ENCODE measurements at places on chromosomes 5 and 9.
A peak's percentile ranks its signal among the peaks of the same experiment; 100 is the strongest.

GRCh38 chr9:93086447-93087224 is 9.4 kb upstream of the CARD19 start:
- DNase-seq: no peak

DNA sequence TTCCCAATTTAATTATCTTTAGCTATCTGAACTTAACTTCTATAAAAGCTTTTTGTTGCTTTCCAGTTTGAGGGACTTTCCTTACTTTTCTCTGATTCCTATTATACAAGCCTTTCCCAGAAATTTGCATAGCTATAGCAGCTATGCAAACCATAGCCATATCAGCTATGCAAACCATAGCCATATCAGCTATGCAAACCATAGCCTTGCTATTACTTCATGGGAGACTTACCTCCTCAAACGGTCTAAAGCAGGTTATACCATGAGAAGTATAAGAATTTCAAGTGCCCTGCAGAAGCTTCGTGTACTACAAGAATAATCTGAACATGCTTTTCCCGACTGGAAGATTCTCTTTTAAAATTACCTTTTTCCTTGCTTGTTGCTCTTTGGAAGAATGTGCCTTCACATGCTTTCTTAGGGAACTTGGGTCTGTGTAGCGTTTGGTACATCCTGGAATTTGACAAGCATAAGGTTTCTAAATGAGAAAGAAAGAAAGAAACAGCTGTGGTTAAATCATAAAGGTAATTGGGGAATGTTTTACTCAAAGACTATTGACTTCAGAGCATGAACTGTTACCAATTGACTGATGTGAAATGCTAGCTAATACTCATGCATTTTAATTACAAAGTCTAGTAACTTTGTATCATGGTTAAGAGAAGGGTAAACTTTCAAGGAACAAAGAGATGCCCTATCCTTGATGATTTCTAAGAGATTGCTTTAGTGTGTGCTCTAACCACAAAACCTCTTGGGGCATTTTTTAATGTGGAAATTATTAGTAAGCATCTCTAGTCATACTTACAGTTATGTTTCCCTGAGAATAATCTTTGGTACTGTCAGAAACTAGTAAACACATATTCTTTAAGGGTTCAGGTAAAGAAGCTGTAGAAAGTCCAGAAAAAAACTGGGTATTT is 367.6 kb downstream of the GLIS3 start:
- DNase-seq: no peak

- no peak for DNase-seq
Observed at GRCh38 chr9:94921092-94921471, 194.6 kb downstream of the AOPEP start.

DNA sequence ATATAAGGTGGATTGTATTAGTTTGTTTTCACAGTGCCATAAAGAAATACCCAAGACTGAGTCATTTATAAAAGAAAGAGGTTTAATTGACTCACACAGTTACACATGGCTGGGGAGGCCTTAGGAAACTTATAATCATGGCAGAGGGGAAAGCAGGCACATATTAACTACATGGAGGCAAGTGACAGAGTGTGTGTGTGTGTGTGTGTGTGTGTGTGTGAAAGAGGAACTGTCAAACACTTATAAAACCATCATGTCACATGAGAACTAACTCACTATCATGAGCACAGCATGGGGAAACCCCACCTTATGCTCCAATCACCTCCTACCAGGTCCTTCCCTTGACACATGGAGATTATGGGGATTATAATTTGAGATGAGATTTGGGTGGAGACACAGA is 118.6 kb downstream of the SPEF2 start:
- no peak for DNase-seq

GRCh38 chr5:76683816-76684731 is 31.9 kb upstream of the F2R start:
- DNase-seq: no peak

DNA sequence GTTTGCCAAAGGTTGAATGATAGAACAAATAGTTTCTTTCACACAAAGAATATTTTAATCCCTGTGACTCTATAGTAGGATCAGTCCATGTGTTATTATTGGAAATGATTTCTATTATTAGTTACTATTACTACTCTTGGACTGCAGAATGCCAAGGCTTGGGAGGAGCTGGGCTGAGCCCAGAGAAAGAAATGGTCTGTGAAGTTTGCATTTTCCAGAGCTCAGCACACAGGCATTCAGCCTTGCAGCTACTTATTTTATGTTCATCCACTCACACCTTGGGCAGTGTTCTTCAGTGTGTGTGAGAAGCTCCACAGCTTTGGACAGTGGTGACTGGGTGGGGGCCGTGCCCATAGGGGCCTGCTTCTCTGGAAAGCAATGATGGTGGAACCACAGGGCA is 583.1 kb downstream of the CCDC171 start:
- no peak for DNase-seq

DNA sequence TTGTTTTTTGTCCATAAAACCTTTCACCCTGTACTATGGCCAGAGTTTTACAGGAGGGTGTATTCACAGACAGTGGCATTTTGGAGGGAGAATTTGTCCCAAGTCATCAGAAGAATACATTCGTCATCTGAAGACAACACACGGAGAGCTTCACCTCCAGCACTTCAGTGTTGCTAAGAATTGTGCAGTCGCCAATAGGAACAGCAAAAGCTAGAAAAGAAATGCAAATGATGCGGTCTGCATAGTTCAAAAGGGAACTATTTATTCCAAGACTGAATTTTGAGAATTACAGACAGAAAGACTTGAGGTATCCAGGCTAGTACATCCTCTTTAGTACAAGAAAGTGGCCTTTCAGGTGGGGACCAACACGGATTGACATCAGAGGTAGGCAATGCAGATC is 399.2 kb upstream of the KIF2A start:
- DNase-seq: no peak

GRCh38 chr9:135500525-135501260 is at the start of gene MRPS2:
Gene MRPS2 (plus strand): TSS chr9:135500682. CDS start chr9:135500711, 29 bp downstream.
- no peak for DNase-seq

DNA sequence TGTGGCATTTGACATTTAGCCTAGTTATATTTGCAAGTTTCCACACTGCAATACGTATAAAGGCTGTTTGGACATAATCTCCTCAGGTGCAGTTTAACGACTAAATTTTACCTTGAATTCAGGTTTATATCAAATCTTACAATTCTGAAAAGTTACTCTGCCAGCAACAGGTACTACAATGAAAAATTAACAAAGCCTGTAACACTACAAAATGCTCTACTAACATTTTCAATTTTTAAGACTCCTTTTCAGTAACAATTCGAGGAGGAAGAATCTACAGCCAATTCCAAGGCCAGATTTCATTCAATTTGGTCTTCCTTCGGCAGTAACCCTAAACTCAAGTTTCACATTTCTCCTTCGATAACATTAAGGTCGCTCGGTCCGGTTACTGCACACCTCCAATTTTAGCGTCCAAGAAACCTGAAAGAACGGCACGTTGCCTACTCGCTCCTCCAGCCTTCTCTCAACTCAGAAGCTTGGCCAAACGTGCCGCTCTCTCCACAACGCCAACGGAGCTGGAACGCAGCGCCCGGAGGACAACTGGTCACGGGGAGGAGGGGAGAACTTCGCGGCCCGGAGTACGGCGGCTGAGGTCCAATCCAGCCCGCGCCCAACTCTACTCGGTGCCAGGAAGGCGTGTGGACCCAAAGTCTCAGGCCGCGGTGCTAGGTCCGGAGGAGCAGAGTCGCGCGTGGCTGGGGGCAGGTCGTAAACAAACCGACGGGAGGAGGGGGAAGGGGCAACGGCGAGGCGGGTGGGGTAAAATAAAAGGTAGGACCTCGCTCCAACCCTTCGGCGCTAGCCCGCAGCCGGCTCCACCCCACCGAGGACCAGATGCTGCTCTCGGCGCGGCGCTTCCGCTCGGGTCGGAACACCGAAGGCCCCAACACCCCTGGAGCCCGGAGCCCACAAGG is 681 bp downstream of the FNIP1 start:
- no peak for DNase-seq

- DNase-seq: no peak
Observed at GRCh38 chr5:54834121-54834842, 151.1 kb downstream of the ESM1 start.

- DNase-seq: no peak
Observed at GRCh38 chr5:2149195-2149539, 266.4 kb upstream of the IRX4 start.

- DNase-seq: no peak
Observed at GRCh38 chr5:1939256-1939655, 56.5 kb upstream of the IRX4 start.

GRCh38 chr5:132253008-132253441 is 4.5 kb upstream of the PDLIM4 start:
- no peak for DNase-seq

DNA sequence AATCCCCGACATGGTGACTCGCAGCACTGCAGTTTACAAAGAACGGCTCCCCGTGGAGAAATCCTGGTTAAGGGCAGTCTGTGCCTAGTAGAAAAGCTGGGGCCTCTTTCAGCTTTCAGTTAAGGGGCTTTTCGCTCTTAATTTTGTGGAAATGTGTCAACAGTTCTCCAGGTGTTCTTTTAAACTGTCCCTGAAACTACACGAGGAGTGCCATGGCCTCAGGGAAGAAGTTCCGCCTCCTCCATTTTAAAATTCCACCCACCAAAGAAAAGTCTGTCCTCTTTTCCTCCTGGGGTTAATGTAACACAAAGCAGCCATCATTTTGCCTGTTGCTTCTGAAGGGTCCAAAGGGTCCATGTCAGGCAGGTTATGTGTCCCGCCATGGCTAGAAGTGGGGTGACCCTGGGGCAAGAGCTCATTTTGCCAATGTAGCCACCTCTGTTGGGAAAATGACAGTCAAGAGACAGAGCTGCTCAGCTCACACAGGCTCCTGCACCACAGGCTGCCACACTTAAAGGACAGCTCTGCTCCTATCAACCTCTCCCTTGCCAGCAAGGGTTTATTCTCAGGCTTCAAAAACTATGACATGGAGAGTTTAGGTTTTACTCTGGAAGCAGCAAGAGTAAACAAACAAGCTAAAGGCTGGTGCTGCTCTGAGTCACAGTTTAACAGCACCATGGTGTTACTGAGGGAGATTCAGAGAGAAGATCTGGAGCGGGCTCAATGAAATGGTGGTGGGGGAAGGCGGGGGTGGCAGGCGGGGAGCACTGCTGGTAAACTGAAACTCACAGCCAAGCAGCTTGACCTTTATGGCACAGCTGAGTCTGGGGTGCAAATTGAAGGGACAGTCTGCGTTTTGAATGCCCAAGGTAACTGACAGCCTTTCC is 3.2 kb downstream of the WHRN start:
- no peak for DNase-seq

- no peak for DNase-seq
Observed at GRCh38 chr9:13131416-13131815, 148.1 kb downstream of the MPDZ start.

GRCh38 chr9:115192280-115192679 is 74.3 kb upstream of the TNC start:
- no peak for DNase-seq

DNA sequence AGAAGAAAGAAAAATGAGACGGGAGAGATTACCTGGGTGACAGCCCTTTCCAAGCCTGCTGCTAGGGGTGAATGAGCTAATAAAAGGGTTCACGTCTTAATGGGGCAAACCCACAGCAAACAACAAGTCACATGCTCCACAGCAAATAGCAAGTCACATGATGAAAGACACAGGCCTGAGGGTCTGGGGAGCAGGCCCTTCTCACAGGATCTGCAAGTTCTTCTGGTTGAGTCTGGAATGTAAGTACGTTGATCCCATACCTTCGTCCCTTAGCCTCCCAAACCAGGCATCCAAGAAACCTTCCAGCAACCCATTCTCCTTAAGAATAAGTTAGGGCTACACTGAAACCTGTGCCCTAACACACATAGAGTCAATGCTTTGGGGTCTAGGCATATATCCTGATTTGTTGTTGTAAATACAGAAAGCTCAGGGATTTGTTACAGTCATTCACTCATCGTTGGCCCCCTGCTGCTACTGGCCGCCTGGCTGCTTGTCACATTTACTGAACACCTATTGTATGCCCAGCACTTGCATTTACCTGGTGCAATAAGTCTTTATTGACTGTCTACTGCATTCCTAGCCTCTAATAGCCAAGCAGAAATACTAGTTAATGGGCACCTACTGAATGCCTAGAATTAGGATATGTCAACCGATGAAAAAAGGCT is 43.3 kb upstream of the MSX2 start:
- DNase-seq: no peak

DNA sequence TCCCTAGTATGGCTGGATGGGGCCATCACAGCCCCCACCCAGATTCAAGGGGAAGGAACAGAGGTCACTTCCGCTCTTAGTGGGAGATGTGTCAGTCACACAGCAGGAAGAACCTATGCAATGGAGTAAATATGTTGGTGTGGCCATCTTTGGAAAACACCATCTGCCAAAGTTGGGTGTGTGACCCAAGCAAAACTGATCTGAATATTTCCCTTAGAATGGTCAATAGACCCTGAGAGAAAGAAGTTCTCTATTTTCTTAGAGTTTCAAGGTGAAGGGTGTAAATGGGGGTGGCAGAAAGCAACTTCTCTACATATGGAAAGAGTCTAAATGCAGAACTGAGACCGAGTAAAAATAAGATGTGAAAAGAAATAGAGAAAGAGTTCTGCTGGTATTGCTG is 212.7 kb downstream of the ESM1 start:
- DNase-seq: no peak

DNA sequence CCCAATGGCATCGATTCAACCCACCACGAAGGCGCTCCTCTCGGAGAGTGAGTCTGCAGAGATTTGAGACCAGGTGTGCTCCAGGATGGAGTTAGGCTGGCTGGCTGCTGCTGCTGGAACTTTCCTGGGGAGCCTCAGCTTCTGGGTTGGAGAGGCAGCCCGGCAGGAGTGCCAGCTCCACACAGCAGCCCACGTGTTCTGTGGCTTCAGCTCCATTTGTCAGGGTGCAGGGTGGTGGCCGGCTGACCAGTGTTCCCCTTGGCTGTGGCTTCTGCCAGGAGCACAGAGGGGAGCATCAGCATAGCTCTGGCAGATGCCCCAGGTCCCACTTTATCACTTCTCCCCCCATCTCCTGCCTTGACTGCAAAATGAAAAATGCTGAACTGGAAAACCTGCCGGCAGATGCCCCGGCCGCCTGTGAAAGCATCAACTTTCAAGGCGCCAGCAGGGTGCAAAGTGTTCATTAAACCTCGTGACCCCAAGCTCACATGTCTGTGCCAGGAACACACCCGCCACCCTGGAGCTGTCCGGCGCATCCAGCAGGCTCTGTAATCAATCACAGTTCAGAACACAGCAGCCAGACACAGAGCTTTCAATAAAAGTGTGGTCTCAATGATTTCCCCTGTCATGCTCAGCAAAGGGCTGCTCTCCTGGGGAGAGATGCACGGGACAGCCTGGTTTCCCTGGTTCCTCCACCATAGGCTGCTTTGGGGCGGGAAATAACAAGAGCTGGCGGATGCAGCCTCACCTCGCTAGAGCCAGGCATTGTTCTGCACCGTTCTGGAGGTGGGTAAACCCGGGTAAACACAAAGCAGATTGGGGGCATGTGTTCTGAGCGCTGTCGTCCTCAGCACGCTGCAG is 53.2 kb downstream of the TRIP13 start:
- peak; percentile 97 for DNase-seq
